ENCODE measurements at places on chromosomes 1 and 21. TPM values are rescaled to one million over a fixed set of nuclear protein-coding genes. Genes with fewer than 3 reads are reported as not detected.

DNA sequence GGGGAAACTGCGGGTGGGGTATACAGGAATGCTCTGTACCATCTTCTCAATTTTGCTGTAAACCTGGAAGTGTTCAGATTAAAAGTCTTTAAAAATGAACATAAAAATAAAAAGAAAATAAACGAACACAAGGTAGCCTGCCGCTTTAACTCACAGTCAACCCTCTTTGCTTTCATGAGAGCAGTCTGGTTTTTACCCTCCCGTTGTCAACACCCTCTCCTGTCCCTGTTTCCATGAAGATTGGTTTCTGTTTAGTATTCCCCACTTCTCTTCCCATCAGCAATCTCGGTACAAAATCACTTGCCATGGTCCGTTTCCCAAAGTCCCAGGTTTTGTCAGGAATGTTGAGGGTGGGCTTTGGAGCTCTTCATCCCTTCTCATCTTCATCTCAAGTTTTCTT is 28.8 kb downstream of the MT1HL1 start:
- H3K27me3 ChIP-seq: no peaks in the 10 kb centered on the region
- no peak overlapping the region for H3K4me3 ChIP-seq
- DNase-seq: no peak
- H3K27ac ChIP-seq: no peak overlapping the region
- H3K4me1 ChIP-seq: no peaks in the 10 kb centered on the region

DNA sequence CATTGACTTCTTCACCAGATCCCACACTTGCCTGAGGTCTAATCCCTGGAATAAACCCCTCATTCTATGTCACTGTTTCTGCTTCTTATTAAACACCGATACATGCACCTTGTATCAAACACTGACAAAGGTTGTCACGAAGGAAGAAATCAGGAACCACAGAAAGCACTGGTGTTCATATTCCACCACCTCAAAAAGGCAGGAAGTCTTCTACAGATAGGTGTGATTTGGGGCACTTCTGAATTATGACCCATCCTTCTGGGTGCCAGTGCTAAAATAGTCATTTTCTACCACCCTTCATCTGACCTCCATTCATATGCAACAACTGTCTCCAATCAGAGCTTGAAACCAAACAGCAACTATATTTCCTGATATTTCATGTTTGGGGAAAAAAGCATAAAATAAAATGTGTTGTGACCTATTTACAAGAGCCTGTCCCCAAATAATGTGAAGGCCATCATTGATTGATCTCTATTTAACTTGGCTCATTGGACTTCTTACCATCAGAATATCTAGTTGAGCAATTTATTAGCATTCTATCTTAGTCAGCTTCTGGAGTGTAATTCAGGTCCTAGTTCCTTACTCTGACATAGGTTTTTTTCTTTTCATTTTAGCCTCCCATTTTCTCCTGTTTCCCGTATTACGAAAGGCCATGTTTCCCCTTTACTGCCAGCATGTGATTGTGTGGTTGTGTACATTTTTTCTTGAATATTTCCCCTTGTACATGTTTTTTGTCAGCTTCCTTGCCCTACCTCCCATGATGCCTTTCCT is 43.1 kb downstream of the DUSP10 start:
- no peaks in the 10 kb centered on the region for H3K36me3 ChIP-seq
- no peak overlapping the region for H3K4me3 ChIP-seq
- DNase-seq: no peak
- H3K27ac ChIP-seq: no peak overlapping the region
- H3K4me1 ChIP-seq: no peaks in the 10 kb centered on the region

DNA sequence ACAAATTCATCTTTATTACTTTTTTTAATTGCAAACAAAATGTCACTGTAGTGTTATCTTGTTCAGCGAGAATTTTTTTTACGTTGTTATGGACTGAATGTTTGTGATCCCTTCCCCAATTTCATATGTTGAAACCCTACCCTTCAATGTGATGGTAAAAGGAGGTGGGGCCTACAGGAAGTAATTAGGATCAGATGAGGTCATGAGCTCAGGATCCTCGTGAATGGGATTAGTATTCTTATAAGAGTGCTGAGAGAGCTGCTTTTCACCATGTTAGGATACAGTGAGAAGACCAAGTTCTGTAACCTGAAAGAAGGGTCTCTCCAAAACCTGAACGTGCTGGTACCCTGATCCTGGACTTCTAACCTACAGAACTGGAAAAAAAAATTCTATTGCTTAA is 646.0 kb upstream of the TMPRSS15 start:
- H3K4me1 ChIP-seq: no peaks in the 10 kb centered on the region
- no peak for DNase-seq
- no peaks in the 10 kb centered on the region for H3K36me3 ChIP-seq

GRCh38 chr1:181525104-181525721 is 41.9 kb downstream of the CACNA1E start:
- no peak overlapping the region for H3K27ac ChIP-seq
- H3K27me3 ChIP-seq: peaks cover 5% of the 10 kb centered on the region
- H3K36me3 ChIP-seq: no peaks in the 10 kb centered on the region

- H3K36me3 ChIP-seq: no peaks in the 10 kb centered on the region
- DNase-seq: no peak
- peaks cover 3% of the 10 kb centered on the region for H3K27me3 ChIP-seq
- no peak overlapping the region for H3K4me3 ChIP-seq
Observed at GRCh38 chr1:38662126-38662525, 197.4 kb downstream of the RRAGC start.

DNA sequence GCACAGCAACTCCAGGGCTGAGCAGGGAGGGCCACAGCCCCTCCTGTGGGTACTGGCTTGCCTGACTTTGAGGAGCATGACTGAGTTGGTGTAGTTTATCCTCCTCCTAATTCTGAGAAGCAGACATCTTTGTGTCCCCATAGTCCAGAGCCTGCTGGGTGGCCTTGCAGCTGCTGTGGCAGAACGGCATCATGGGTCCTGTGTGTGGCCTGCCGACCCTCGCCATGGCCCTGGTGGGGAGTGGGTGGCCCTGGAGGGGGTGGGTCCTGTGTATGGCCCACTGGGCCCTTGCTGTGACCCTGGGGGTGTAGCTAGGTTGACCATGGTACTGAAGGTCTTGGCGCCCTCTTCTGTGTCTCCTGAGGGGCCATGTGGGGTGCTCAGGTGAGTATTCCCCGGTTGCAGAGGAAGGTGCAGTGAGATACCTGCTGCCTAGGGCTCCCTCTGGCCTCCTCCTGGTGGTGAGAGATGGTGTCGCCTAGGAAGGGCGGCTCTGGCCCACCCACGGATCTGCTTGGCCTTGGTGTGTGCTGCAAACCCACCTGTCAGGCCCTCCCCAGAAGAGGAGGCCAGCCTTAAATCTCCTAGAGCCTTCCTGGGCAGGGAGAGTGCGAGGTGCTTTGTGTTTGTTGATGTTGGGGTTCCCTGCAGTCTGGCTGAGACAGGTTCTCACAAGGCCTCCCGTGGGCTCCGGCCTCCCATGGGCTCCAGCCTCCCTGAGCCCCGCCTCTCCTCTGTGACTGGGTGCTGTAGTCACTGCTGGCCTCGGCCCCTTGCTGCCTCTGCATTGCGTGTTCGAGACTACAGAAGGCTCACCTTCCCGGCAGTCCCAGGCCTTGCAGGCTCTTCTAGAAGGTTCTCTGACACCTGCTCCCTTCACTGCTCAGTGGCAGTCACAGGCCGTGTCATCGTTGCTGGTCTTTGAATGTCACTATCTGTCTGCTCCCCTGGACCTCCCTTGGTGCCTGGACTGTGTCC is 7.8 kb downstream of the SNAP47 start:
- no peaks in the 10 kb centered on the region for H3K4me1 ChIP-seq
- H3K36me3 ChIP-seq: no peaks in the 10 kb centered on the region
- DNase-seq: no peak
- H3K27ac ChIP-seq: no peak overlapping the region
- H3K4me3 ChIP-seq: no peak overlapping the region
- no peaks in the 10 kb centered on the region for H3K27me3 ChIP-seq

ZC3H12A gene
- 4.8 TPM for total RNA-seq

CFAP107 gene
- total RNA-seq: not detected

LCE1E gene
- total RNA-seq: not detected

PRAMEF18 gene
- total RNA-seq: not detected

NTMT2 gene
- not detected for total RNA-seq

Measured in A673 (cell line).